CD4-positive, alpha-beta T cell (primary cell): ENCODE measurements at places on chromosomes 1 and 21.

DNA sequence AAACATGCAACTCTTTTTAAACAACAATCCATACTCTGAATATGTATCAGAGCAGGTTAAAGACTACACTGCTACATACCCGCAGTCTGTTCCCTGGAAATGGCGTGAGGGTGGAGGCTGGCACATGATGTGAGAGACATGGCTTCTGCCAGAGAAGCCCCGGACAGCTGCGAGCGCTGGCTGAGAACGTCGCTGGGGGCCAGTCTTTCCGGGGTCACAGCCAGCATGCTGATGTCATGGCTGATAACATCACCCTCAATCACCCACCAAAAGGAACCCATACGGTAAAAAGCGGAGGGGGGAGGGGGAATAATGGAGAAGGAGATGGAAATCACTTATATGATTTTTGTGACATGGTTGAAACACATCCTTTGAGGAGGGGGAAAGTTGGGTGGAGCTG lies 29.1 kb downstream of the C1orf198 start:
- DNase-seq, result no peak

- no peak for DNase-seq
Measured at GRCh38 chr1:84759756-84760155, 69.5 kb upstream of the SSX2IP start.

DNA sequence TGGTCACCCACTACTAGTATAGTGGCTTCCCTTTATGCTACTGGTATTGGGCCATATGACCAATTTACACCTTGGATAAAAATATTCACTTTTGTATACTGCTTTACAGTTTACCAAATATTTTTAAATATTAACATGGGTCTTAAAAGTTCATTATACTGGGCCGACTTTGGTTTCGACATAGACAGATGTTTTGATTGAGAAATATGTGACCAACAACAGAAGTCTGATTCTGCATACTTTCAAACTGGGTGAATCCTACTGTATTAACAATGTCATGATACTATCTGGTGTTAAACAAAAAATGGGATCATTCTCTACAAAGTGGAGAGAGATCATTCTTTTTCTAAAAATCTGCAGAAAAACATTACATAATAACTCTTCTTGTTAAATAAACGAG lies 134.8 kb downstream of the AKT3 start:
- no peak for DNase-seq

DNA sequence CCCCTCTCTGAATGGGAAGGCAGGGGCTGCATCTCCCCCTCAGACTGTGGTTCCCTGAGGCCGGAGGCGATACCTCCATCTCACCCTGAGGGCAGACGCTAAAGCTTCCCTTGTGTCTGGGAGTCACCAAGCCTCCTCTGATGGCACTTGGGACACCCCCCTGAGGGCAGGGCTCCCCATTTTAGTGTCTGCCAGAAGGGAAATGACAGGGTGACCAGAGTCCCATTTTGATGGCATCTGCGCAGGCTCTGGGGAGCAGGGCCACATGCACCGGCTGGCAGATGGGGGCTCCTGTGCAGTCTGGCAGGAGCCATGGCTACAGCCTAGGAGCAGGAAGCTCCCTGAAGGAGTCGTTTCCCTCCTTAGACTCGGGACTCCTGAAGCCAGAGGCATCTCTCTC lies 1.7 kb downstream of the S100A2 start:
- no peak for DNase-seq

DNA sequence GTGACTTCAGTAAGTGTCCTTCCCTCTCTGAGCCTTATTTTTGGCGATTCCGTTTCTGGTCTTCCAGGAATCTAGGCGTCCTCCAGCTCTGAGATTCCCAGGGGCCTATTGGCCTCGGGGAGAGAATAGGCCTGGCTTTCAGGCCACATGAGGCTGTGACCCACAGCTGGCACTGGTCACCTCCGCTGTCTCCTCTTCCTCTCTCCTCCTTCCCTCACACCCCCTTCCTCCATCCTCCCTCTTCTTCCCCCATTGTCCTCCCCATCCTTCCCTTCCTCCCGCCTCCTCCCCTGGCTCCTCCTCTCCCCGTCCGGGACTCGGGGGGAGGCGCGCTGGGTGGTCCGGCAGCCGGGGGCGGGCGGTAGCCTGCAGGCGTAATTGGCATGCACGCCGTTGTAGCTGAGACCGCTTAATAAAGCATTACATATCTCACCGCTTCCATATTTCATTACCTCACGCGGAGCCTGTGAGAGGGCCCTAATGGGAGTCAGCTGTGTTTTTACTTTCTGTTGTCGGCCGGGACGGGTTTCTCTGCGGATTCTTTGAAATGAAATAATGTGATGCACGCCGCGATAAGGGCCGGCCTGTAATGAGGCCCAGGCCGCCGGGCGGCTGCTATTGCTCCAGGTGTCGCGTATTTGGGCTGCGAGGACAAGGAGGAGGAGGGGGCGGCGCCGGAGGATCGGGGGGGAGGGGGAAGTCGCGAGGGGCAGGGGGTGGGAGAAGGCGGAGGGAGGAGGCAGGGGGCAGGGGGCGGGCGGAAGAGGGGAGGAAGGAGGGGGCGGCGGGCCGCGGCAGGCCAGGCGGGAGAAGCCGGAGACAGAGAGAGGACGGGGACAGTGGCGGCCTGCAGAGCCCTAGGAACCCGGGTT lies 95.3 kb downstream of the FOXD2 start:
- no peak for DNase-seq

GRCh38 chr1:221106616-221107015 lies 227.4 kb downstream of the HLX start:
- DNase-seq, result no peak

DNA sequence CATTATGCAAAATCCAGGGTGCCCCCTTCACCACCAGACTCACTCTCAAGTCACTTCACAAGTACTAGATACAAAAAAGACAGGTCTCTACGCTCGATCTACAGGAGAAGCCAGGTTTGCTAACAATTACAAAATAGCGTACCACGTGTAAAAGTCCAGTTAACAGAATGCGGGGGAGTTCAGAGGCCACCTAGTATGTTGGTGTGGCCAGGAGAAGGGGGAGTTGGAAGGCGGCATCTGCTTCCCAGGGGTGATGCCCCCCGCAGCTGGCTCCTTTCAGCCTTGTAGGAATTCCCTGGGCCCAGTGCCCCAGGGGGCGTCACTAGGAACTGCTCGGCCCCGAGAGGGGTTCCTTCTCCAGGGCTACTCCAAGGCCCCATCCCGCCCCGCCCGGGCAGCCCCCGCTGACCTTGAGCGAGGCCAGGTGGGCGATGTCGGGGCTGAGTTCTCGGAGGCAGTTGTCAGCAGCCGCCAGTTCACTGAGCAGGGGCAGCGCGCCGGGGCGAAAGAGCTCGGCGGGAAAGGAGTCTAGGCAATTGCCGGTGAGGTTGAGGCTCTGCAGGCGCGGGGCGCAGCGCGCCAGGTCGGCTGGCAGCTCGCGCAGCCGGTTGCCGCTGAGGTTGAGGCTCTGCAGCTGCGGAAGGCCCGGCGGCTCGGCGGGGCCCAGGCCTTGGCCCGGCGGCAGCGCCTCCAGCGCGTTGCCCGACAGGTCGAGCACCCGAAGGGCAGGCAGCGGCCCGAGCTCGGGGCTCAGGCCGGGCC lies 664 bp downstream of the LRRC47 start:
- DNase-seq, result no peak

GRCh38 chr1:233919786-233920185 lies 15.3 kb downstream of the SLC35F3 start:
- DNase-seq, result no peak

- no peak for DNase-seq
Measured at GRCh38 chr1:155192346-155193274, 15.1 kb downstream of the THBS3 start.

DNA sequence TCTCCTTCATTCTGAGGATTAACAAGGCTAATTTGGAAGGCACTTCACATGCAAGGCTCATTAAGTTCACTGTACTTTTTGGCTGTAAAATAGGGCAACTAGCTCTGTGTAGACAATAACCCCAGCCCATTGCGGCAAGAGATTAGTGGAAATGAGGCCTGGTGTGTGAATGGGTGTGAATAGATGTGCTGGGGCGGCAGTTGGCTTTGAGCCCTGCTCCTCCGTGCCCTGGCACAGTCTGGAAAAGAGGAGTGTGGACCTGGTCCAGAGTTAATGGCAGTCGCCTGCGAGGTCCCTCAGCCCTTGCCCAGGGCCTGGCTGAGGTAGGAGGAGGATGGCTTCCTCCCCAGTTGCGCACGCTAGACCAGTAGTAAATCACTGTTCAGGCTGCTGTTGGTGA lies 4.8 kb downstream of the KISS1 start:
- DNase-seq, result no peak

GRCh38 chr1:26177182-26177684 lies at the start of gene CNKSR1:
TSS of gene CNKSR1 (plus strand) at chr1:26177491. CDS start at chr1:26177548, 57 bp downstream.
- no peak for DNase-seq

GRCh38 chr1:201554190-201554600 lies 15.3 kb downstream of the NAV1 start:
- no peak for DNase-seq

DNA sequence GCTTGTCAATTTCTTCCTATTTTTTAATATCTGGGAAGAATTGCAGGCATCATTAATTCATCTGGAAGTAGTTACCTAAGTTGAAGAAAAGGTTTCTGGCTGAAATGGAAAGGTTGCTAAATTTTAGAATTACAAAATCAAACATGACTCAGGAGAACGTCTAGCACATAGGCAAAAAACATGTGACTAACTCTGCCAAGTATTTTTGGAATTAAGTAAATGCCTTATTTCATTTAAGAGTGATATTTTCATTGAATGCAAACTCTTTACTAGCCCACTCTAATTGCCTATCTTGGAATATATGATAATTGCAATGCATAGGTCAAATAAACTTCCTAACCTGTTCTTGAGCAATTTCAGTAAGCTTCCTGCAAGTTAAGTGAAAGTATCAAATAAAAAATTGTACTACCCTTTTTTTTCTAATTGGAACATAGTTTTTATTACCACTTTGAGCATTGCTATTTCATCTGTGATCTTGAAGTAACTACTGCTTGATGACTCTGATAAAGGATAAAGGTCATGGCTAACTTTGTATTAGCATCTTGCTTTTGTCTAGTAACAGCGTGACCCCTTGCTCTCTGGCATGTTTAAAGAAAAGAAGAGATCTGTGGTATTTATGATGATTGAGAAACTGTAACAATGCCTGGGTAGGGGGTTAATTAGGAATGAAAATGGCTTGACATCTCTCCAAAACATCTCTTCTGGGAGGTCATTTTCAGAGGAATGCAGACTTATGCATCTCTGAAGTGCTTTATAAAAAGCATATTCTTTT lies 208.3 kb upstream of the NCAM2 start:
- no peak for DNase-seq

DNA sequence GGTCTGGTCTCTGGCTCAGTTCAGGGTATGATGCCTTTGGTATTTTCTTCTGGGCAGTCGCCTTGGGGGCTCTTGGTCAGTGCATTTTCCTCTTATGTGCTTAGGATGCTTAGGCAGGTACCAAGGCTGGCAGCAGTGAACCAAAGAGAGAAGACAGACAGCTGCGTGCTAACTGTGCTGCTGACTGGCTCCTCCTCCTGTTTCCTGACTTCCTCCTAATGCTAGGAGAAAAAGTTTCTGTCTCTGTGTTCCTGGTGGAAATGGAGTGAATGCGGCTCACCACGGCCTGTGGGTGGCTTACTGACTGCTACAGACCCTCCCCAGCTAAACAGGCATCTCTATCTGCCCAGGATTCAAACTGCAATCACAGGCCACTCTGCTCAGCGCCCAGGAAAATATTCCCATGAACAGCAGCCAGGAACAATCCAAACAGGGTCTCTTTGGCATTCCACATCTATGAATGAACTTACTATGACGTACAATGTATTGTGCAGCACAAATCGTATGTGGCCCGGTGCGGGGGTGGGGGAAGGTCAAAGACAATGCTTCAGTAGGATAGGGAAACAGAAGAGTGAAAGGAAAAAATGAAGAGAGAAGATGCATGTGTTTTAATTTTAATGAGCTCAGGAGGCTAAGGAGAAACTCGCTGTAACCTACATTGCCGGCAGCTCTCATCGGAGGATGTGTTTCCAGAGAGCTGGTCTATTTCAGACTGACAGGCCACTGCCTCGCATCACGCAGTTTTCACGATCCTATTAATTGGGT lies 2.8 kb downstream of the ABCG1 start:
- DNase-seq, result no peak

GRCh38 chr1:22177354-22178003 lies 34.6 kb upstream of the WNT4 start:
- no peak for DNase-seq

DNA sequence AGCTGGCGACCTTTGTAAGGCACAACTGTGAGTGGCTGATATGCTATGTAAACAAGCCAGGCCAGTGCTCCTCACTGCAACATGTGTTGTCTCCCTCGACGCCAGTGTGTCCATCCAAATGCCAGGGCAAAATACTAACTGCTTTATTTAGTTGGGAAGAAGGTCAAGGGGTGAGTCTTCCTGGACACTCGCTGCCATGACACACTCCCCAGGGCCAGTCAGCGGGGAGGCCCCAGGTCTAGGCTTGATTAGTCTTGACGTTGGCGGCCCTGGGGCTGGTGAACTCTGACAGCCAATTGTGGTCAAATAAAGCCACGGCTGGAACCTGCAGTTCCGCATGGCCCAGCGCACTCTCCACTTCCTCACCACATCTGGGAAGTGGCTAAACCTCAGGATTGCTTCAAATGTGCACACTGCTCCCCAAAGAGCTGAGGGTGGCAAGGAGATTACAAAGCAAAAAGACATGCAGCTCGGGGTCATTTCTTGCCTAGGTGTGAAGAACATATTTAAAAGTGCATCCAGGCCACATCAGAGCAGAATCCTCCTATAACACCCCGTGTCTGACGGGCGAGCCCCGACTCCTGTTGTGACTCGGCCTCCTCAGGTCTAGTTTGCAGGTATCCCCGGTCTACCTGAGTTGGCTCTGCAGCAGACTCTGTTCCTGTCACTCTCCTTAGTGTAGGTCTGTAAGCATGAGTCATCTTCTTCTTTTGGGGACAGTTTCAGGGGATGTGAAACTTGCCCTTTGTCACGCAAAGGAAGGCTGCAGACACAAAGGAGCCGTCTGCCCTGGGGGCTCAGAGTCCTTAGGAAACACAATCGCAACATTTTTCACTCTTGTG lies 183.5 kb downstream of the RUNX1 start:
- no peak for DNase-seq
